ENCODE measurements at places on chromosomes 13 and 19. TPM values are rescaled to one million over a fixed set of nuclear protein-coding genes. Genes with fewer than 3 reads are reported as not detected.

DNA sequence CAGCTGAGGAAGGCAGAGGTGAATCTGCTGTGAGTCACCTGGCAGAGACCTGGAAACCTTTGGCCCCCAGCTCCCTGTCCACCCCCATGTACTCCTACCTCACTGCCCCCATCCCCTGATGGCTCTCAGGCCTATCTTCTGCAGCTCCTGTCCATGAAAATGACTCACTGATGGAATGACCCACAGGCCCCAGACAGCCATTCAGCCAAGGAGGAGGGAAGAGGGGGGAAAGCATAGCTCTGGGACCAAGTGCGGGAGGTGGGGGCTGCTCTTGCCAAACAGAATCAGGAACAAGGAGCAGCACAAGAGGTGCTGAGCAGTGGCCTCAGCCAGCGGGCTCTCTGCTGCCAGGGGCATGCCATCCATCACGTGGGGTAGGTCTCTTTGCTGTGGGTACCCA is 111.4 kb upstream of the C1QTNF9B start:
- DNase-seq = no peak

- DNase-seq = no peak
Observed at GRCh38 chr13:64756621-64757020, 2473.5 kb downstream of the PCDH9 start.

GRCh38 chr13:94079876-94080275 is 399.6 kb downstream of the DCT start:
- DNase-seq = no peak

The CCDC70 gene
- total RNA-seq = not detected

DNA sequence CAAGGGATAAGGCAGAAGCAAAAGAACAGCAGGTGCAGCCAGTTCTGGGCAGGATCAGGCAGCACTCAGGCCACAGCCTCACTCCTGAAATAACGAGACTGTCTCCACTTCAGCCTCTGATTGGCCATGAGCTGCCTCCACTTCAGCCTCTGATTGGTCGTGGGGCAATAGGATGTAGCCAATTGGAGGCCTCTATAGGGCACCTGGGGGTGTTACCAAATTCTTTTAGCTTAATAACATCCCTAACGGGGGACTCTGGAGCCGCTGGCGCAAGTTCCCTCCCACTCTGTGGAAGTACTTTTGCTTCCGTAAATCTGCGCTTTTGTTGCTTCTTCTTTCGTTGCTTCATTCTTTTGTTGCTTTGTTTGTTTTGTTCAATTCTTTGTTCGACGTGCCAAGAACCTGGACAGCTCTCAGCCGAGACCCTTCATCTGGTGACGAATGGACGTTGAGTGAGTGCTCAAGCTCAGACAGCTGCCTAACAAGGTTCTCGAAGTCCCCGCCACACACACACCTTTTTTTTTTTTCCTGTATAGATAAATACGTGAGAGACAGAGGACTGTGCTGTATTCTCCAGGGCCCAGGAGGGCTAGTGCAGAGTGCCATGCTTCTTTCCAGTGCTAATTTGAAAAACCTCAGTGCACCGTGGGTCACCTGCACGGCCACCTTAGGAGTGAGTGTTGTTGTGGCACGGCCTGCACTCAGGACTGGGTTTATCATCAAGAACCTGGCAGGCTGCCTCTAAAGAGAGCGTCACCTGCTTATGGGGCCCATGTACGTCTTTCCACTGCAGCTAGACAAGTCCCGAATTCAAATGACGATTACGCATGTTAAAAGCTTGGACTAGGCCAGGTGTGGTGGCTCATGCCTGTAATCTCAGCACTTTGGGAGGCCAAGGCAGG is 32.0 kb upstream of the TUBGCP3 start:
- DNase-seq = peak; percentile 31

GRCh38 chr19:19997656-19998268 is 41.5 kb downstream of the ZNF682 start:
- DNase-seq = peak; percentile 50

- DNase-seq = no peak
Observed at GRCh38 chr13:20980430-20980829, 77.9 kb upstream of the XPO4 start.

- no peak for DNase-seq
Observed at GRCh38 chr19:50979758-50980157, 4.0 kb downstream of the KLK7 start.

- no peak for DNase-seq
Observed at GRCh38 chr13:94829837-94830365, 117.6 kb upstream of the SOX21 start.

DNA sequence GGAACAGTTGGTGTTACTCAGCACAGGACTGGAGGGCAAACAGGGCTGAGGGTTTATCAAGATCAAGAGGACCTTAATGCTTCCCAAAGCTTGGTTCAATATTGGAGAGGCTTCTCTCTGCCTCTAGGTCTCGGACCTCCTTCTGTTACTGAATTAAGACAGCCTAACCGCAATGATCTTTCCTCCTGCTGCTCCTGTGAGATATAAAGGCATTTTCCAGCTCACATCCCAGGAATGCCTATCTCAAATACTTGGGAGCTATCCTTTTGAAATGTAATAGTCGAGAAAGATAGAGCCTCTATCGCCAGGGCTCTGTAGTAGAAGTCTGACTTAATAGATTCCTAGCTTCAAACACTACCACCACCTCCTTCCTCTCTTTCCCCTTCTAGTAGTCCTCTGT is 1475.0 kb downstream of the SLITRK1 start:
- no peak for DNase-seq

GRCh38 chr19:46537136-46538097 is 41.8 kb upstream of the PNMA8B start:
- DNase-seq = peak; percentile 77

DNA sequence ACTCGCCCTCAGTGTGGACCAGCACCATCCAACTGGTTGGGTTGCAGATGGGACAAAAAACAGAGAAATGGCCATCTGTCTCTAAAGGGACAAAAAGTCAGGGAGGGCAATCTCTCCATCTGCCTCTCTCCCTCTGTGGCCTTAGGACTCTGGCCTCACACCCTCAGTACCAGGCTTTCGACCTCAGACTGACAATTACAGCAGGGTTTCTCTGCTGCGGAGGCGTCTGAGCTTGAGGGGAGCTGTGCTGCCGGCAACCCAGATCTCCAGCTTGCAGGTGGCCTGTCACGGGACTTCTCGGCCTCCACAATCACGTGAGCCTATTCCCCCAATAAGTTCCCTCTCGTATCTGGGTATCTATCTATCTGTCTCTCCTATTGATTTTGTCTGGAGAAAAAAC is 27.7 kb downstream of the MLLT1 start:
- DNase-seq = no peak

The ZNF470 gene
- 5.7 TPM for total RNA-seq

- no peak for DNase-seq
Observed at GRCh38 chr19:38457690-38458405, 24.4 kb downstream of the RYR1 start.

The ZNF256 gene
- 10.4 TPM for total RNA-seq

The SOX1 gene
- total RNA-seq = 1.7 TPM

DNA sequence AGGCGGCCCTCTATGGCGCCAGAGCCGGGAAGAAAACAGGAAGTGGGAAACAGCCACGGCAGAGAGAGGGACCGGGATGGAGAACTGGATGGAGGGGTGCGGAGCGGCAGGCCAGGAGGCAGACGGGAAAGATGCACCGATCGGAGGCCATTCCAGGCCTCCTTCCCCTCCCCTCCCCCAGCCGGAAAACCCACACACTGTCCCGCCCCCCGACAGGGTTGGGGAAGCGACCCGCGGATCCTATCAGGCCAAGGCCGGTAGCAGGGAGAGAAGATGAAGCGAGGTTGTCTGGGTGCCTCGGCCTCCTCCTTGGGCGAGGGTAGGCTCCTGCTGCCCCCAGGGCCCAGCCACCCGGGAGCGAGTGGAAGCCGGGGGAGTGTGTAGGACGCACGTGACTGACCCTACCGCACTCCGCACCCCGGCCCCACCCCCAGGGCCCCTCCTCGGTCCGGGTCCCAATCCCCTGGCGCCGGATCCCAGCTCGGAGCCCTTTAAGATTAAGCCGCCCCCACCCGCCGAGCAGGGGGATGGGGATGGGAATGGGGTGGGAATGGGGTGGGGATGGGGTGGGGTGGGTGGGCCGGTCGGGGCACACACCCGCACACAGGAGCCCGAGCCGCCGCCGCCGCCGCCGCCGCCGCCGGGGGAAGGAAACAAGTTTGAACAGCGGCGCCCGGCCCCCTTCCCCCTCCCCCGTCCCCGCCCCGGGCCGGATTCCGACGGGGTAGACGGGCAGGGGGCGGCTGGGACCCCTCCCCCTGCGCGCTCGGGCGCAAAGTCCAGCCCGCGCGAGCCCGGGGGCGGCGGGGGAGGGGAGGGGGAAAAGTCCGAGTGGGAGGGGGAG is 1.5 kb downstream of the ERF start:
- DNase-seq = peak; percentile 79

DNA sequence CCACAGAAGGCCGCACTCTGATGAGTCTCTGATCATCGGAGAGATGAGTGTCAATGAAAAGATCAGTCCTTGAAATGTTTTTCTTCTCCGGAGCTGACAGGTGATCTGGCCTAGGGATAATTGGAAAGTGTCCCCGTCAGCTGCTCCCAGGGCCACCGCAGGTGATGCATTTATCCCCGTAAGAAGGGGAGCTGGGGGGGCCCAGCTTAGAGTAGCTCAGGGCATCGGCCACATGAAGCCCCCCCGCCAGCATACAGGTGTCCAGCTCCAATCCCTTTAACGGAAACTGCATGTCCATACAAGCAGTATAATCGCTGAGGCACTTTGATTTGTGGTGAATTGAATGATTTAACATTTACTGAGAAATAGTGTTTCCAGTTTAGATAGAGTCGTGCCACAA is 27.7 kb downstream of the ATP4B start:
- DNase-seq = no peak

- DNase-seq = no peak
Observed at GRCh38 chr13:101942535-101943157, 459.2 kb downstream of the FGF14 start.

DNA sequence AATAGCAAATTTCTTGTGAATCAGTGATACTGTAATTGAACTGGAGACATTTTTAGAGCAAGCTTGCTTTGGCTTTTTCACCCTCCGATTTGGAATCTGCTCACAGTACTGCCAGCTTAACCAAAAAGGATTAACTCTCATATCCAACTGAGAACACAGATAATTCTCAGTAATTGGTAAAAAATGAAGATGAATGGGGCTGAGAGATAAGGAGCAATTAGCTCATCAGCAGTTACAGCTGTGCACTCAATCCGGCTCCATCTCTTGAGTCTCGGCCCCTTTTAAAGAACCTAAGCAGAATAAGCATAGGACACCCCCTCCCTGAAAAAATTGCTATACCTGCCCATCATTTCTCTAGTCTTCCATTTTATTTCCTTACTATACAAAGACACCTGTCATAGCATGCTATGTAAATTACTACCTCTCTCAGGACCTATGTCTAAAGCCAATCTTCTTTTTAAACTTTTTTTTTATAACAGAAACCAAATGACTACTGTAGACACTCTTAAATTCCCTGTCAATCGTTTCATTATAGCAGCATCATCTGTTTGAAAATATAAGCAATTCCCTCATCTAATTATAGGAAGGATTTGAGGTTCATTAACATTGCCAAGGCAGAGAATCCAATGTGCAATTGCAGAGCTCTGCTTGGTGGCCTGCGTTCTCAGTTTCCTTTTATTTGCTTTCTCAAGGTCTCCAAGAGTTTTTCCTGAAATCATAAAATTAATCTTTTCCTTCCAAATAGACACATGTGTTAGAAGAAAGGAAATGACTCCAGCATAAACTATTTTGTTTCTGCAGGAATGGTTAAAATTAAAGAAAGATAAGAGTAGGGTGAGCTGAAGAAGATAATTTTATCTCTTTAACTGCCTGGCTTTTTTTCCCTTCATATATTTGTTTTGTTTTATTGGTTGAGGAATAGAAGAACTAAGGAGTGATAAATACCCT is 242.1 kb downstream of the DACH1 start:
- DNase-seq = no peak

The LAIR1 gene
- 2.1 TPM for total RNA-seq

DNA sequence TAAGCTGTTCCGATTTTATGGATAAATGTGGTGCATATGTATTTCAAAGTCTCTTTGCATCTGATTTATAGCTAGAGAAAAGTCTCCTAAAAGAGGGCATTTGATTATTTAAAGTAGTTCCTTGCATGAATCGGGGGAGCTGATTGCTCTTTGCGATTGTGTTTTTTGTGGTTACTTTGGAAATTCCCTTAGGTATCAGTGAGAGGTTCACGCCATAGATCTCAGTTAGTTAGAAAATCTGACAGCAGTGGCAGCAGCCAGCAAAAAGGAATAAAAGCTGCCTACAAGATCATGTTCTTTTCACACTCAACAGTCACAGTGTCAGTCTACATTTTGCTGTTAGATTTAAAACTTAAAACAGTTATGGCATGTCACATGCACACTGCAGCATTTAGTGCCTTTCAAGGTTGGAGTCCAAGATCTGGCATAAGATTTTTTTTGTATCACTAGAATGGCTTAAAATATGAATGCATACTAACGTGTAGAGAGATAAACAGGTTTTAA is 436.5 kb upstream of the PCDH20 start:
- no peak for DNase-seq

The RFPL4A gene
- not detected for total RNA-seq

- no peak for DNase-seq
Observed at GRCh38 chr13:73131247-73131646, 72.4 kb downstream of the KLF5 start.

GRCh38 chr13:45847554-45848224 is 3.9 kb downstream of the SIAH3 start:
- DNase-seq = no peak

The GNG7 gene
- total RNA-seq = 7.7 TPM

DNA sequence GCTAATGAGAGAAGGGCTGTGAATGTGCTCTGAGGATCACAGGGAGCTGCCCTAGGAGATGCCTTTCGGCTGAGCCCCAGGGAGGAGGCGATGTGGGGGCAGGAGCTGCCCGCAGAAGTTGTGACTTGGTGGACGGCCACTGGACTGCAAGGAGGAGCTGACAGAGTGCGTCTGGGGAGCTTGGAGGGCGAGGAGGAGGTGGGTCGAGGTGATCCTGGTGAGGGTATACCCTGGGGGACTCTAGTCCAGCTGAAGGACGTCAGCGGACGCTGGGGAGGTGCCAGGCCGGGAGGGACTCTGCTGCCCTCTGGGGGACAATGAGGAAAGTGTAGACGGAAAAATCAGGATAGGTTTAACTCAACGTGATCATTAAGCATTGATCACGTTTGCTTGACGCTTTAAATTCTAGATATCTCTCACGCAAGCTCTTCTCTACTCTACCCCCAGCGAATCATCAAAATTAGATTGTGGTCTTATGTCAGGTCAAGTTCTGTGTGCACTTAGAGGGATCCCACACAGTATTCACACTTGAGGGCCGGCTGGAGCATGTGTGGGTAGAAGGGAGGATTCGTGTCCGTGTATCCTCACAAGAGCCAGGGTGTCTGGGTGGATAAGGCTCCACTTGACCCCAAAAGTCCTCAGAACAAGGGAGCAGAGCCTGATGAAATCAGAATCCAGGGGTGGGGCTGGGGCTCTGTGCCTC is 3.3 kb upstream of the CEACAM7 start:
- DNase-seq = peak; percentile 68

GRCh38 chr19:57269515-57270250 is 10.6 kb upstream of the ZNF460 start:
- DNase-seq = no peak

GRCh38 chr13:75705395-75705794 is 69.3 kb downstream of the LMO7 start:
- no peak for DNase-seq

The ZNF493 gene
- total RNA-seq = 16.2 TPM

- DNase-seq = peak; percentile 99
Observed at GRCh38 chr19:56121180-56122167, at the start of gene ZNF787. TSS of gene ZNF787 (minus strand) at chr19:56121295. CDS start at chr19:56103217, 18,078 bp downstream.

- no peak for DNase-seq
Observed at GRCh38 chr19:31406106-31406505, 56.9 kb upstream of the TSHZ3 start.

The ZNF358 gene
- total RNA-seq = 87.4 TPM

Measured in endothelial cell (in vitro differentiated cells).